ENCODE measurements at places on chromosomes 16 and 17.

DNA sequence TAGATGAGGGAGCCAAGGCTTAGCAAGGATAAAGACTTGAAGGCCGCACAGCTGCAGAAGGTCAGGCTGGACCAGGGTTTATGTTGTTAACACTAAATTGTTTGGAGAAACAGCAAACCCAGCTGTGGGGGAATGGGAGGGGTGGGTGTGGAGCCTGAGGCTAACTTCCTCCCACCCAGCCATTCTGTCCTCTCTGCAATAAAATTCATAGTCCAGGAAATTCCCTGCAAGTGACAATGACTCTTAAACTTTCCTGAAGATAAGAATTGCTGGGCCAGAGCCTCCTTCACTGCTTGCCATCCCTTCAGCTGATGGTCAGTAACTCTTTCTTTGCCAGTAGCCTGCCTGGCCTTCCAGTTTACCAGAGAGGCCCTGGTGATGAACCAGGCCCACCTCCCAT is 19.4 kb upstream of the ATP5MC1 start:
- DNase-seq: no peak

DNA sequence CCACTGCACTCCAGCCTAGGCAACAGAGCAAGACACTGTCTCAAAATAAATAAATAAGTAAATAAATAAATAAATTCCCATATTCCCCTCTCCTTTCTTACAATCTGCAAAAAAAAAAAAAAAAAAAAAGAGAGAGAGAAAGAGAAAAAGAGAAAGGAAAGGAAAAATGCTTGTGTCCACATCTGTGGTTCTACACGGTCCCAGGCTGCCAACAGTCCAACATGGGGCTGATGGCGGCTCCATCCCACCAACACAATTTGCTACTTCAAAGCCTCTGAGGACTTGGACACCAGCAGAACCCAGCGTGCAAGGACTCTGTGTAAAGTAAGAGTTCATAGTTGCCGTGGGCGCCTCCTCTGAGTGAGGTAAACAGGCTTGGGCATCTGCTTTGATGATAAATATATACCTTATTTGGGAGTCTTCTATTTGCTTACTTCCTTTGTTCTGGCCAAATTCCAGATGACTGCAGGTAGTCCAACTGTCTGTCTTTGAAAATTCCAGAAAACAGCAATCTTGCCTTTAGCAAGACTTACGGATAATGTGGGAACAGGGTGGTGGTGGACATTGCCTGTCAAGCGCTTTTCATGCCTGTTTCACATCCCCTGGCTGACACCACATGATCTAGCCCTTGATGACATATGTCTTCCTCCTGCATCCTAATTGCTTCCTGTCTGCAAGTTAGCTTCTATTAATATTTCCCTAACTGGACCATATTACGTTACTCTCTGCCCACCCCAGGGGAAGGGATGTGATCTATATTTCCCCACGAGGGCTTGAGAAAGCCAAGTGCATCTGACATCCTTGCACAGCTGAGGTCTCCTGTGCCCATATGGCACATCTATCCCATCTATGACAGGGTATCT is 10.1 kb downstream of the LITAF start:
- peak; percentile 54 for DNase-seq

GRCh38 chr17:15958484-15958854 is 13.5 kb downstream of the ADORA2B start:
- no peak for DNase-seq

DNA sequence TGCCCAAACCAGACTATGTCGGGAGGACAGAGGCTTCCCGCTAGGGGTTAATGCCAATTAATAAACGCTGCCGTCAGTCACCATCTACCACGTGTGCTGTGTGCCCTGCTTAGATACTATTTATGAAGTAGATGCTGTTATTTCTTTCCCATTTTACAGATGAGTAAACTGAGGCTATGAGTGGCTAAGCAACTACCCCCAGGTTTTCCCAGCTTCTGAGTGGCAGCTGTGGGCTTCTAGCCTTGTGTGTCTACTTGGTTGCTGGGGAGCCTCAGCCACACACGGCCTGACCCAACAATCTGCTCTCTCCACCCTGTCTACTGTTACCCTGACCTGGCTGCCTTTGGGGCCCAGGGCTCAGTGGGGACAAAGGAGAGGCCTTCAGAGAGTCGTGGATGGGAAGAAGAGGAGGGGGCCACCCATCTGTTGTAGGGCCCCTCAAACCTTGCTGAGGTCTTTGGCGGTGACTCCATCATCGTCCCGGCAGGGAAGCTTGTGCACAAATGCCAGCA is 7.1 kb downstream of the GIT1 start:
- DNase-seq: no peak

DNA sequence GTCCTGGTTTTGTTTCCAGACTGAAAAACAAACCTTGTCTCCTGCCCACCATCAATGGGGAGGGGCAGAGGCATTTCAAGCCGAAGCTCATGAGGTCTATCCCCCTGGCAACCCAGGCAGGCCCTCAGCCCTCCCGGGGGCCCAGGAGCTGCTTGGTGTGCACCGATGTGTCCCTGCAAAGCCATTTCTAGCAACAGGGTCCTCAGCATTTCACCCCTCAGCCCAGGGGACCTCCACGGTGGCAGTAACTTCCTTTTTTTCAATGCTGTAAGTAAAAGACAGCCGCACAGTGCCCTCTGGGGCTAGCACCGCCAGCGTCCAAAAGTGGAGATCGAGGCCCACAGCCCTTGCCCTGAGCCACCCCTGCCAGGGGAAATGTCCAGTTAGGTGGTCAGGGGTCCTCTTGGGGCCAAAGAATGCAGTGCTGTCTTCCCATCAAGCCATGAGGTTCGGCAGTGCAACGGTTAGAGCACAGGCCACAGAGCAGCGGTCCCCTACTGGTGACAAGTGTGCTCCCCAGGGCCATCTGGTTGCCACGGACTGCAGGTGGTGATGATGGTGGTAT is 79.9 kb downstream of the LITAF start:
- no peak for DNase-seq

GRCh38 chr16:11780991-11781680 is 15.9 kb downstream of the ZC3H7A start:
- no peak for DNase-seq

GRCh38 chr17:47192554-47192953 is 3.5 kb upstream of the CDC27 start:
- DNase-seq: no peak

DNA sequence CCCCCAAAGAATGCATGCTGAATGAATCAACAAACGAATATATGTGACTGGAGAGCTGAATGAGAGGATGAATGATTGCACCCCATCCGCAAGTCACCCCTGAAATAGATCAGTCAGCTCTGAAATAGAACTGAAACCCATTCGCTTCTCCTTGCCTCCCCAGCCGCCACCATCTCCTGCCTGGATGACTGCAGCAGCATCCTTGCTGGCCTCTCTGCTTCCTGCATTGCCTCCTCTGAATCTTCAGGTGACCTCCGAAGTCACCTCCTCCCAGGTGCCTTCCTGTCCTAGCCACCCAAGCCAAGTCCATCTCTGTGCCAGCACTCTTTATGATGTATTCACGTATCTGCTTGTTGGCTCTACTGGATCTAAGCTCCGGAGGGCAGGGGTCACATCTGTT is 288.3 kb downstream of the CPPED1 start:
- DNase-seq: no peak

- DNase-seq: no peak
Observed at GRCh38 chr17:7238420-7239090, 702 bp downstream of the PHF23 start.

GRCh38 chr16:66175636-66176035 is 190.9 kb upstream of the CDH5 start:
- no peak for DNase-seq

DNA sequence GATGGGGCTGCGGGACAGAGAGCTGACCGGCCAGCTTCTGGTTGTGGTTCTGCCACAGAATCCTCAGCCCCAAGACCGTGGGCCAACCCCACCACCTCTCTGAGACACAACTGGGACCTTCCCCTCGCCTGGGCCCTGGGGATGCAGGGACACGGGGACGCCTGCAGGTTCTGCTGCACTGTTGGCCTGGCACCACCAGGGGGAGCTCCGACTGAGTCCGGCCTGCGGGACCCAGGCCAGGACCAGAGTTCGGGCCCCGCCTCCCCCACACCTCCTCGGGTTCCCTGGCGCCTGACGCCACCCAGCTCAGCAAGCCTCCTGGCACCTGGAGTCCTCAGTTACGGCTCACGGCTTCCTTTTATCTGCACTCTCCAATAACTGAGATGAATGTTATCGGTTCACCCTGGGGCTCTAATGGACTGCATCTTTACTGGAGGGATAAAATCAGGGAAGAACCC is 27.3 kb downstream of the TBC1D16 start:
- peak; percentile 64 for DNase-seq

- DNase-seq: no peak
Observed at GRCh38 chr17:82246365-82247181, 17.7 kb downstream of the SLC16A3 start.

DNA sequence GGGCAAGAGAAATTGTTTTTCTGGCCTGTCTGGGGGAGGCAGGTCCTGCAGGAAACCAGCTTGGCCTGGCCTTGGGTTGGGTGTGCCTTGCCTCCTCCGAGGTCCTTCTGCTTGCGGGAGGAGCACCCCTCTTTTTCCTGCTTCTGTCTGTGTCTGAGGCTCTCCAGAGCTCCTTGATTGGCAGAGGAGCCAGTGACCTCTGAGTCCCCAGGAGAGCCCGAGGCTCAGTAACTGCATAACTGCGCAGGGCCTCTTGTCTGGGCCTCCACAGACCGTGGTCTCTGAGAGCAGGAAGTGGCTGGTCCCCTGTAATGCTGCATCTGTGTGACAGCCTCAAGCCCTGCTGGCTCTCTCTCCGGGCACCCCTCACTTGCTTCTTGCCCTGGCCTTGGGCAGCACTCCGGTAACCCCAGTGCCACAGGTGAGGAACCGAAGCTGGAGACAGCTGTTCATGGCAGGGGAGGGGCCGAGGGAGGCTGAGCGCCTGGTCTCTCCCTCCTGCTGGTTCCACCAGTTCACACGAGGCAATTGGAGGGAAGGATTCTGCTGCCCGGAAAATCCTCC is 1.6 kb downstream of the CAPN15 start:
- no peak for DNase-seq

DNA sequence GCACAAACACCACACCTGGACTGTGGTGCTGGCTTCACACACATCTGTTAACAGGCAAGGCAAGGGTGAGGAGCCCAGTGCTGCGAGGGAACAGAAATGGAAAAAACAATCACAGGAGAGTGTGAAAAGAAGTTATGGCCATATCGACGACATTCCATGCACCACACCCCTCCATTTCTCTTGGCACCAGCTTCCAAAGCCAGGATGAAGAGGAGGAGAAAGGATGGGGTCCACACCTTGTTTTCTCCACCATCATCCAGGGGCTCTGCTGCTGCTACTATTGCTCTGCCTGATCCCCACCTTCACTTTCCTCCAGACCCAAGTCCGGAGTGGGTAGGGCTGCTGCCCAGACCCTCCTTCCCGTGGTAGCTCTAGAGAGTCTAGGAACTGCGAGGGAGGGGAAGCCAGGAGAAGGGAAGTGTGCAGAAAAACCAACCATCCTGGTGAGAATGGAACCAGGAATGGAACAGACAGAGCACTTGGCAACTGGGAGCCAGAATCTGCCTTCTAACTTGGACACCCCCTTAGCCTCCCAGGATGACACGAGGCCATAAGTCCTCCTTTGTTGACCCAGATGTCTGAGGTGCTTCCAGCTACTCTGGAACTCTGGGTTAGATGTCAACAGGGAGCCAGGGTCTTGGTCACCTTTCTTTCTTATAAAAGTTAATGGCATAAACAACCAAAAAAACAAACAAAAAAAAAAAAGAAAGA is 1.2 kb upstream of the PROCA1 start:
- DNase-seq: no peak

DNA sequence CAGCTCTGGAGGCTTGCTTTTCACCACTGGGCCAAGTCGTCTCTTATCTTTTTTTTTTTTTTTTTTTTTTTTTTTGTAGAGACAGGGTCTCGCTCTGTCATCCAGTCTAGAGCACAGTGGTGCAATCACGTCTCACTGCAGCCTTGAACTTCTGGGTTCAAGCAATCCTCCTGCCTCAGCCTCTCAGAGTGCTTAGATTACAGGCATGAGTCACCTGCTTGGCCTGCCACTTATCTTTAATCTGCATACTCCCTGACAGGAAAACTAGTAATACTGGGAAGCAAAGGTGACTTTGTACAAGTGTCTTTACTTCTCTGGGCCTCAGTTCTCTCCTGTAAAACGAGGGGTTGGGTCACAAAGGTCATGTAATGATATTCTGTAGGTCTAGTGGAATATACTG is 15.0 kb downstream of the NTN1 start:
- no peak for DNase-seq

DNA sequence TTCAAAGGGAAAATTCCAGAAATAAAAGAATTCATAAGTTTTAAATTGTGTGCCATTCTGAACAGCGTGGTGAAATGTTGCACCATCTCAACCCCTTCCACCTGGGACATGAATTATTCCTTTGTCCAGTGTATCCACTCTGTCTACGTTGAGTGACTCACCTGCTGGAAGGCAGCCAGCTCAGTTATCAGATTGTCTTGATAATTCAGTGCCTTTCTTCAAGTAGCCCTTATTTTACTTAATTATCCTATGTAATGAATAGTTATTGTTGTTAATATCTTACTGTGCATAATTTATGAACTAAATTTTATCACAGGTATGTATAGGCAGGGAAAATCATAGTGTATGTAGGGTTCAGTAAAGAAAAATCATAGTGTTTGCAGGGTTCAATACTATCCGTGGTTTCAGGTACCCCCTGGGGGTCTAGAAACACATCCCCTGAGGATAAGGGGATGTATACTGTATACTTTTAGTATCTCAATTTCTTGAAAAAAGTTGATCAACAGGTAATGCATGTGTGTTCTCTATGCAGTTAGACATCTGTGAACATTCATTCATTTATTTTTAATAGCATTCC is 7.7 kb upstream of the PCTP start:
- DNase-seq: peak; percentile 46

DNA sequence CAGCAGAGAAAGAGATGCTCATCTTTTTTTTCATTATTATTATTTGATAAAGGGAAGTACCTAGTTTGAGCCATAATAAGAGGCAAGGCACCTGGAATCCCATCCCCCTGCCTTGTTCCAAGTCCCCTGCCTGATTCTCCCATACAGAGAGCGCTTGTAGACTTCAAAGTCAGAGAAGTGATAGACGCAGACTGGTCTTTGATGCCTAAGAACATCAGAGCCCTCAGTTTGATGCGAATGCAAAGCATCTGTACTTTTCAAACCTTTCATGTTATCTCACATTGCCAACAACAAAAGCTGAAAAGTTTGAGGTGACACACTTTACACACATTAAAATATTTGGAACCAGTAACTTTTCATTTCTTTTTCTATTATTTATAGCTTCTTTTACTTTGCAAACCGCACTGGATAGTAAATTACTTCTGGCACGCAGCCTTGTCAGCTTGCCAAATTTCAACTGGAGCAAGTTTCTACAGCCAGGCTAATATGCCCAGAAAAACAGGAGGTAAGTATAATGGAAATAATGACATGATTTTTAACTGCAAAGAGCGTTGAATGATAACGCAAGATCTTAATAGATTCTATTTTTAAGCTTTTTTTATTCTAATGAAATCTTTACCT is 5.9 kb upstream of the UTP6 start:
- peak; percentile 35 for DNase-seq

DNA sequence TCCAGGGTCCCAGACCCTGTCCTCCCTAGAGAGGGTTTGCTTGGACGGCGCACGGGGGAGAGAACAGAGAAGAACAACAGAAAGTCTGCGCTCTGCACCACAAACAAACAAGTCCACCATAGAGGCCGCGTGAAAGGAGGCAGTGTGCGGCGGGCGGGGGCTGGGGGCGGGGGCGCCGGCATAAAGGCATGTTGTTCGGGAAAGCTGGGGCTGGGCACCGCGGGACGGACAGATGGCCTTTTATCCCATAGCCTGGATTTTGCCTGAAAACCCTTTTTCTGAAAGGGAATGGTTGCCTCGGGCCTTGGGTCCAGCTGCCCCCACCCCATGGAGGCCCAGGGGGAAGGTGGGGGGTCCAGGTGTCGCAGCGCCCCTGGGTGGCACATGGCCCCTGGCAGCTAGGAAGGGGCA is 26.0 kb downstream of the FA2H start:
- DNase-seq: no peak
